ENCODE measurements at places on chromosomes 13 and 19.
A peak's percentile ranks its signal among the peaks of the same experiment; 100 is the strongest.

DNA sequence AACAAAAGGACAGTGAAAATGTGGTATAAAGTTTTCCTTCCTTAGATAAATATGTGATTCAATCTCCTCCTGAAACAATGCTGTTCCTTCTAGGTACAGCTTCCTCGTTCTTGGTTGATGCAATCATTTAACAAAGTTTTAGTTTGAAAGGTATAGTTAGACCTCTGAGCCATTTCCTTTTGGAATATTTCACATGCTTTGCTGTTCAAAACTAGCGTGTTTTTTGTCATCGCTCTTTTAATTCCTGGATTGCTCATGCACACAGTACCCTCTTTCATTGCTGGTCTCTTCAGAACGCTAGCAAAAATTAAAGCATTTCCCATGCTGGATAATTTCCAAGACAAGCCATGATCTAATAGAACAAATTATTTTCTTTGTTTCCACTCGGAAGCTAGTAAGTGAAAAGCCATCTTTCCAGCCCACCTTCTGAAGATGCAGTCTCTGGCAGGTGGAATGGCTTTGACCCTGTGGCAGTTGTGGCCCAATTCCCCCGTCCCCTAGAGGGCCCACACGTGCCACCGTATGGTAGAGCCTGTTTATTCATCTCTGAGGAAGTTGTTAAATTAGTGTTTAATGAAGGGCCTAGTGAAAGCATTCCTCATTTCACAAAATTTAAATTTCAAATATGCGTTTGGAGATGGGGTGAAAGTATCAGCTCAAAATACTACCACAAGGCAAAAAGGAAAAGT, 1040.6 kb upstream of the SLC10A2 start:
- ATAC-seq, result no peak

DNA sequence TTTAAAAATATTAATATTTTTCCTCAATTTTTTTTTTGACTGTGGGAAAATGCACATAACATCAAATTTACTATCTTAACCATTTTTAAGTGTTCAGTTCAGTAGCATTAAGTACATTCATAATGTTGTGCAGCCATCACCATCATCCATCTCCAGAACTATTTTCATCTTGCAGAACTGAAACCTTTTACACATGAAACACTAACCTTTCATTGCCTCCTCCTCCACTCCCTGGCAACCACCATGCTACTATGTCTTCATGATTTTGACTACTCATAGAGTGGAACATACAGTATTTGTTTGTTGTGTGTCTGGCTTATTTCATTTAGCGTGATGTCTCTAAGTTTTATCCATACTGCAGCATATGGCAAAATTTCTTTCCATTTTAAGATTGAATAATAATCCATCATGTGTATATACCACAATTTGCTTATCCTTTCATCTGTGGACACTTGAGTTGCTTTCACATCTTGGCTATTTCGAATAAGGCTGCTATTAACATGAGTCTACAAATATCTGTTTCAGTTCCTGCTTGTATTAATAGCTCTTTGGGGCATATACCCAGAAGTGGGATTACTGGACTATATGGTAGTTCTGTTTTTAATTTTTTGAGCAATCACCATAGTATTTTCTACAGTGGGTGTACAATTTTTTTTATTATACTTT, 376.4 kb downstream of the MTUS2 start:
- ATAC-seq, result no peak

GRCh38 chr19:2361246-2362045, 1.4 kb downstream of the TMPRSS9 start:
- ATAC-seq, result no peak

DNA sequence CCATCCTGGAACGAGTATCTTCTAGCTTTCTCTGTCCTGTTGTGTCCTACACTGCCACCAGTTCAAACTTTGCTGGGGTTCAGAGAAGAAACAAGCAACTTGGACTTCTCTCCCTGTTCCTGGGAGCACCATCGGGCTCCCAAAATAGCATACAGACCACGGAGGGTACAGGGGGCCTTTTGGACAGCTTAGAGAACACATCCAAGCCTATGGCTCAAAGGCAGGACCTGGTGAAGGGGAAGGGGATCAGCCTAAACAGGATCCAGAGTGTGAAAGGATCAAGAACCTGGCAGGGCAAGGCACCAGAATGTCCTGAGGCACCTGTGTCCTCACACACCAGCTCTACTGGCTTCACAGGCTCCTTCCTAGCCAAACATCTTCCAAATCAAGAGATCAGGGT, 1336.5 kb downstream of the UQCRFS1 start:
- no peak for ATAC-seq

GRCh38 chr19:39555883-39556282, 15.9 kb upstream of the EID2 start:
- ATAC-seq, result no peak

- peak; percentile 26 for ATAC-seq
Measured at GRCh38 chr19:49861107-49861506, 6.3 kb downstream of the PNKP start.

DNA sequence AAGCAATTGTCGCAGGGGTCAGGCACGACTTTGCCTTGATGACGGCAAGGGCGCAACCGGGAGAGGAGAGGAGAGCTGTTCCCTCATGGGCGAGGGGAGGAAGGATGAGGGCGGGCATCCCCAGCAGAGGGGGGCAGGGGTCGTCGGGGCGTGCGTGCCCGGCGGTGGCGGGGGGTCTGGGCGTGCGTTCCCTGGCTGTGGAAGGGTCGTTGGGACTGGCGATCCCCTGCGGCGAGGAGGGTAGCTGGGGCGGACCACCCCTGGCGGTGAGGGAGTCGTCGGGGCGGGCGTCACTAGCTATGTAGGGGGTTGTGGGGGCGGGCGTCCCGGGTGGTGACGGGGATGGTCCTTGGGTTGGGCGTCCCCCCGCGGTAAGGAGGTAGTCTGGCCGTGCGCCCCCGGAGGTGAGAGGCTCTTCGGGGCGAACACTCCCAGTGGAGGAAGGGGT, 1.7 kb downstream of the COMP start:
- no peak for ATAC-seq
